Stimulated activated CD4-positive, alpha-beta T cell treated with anti-CD3 and anti-CD28 coated beads, Interleukin-1b, Interleukin-23, amount 100 ng/mL, for 1 hour (primary cell): ENCODE measurements at places on chromosomes 7 and 10.

GRCh38 chr10:103541616-103542015 is 48.1 kb downstream of the NEURL1 start:
- DNase-seq = no peak

DNA sequence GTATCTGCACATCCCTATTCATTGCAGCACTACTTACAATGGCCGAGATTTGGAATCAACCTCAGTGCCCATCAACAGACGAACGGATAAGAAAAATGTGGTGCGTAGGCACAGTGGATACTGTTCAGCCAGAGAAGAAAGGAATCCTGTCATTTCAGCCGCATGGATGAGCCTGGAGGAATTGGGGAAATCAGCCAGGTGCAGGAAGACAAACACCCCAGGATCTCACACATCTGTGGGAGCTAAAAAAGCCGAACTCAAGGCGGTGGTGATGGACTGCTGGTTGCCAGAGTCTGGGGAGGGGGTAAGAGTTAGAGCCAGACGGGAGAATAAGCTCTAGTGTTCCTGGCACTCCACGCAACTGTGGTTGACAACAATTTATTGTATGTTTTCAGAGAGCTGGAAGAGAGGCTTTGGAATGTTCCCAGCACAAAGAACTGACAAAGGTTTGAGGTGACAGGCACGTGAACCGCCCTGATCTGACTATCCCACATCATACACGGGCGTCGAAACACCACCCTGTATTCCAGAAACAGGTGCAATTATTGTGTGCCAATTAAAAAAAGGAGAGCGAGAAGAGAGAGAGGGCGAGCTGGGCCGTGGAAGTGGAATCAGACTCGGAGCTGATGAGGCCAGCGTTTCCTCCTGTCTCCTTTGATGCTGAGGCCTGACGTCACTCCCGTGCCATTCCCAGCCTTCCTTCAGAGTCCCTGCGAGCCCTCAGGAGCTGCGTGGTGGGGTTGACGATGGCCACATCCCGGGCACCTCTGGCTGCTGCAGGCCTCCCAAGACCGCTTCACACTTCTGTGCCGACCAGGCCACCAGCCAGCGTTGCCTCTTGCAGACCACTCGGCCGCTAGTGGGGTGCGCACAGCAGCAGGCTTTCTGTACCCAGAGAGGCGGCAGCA is 189.5 kb downstream of the DNAJB6 start:
- no peak for DNase-seq

GRCh38 chr10:108358912-108359311 is 1194.4 kb upstream of the SORCS1 start:
- DNase-seq = no peak

- no peak for DNase-seq
Observed at GRCh38 chr10:132994185-132994796, 51.9 kb upstream of the CFAP46 start.

DNA sequence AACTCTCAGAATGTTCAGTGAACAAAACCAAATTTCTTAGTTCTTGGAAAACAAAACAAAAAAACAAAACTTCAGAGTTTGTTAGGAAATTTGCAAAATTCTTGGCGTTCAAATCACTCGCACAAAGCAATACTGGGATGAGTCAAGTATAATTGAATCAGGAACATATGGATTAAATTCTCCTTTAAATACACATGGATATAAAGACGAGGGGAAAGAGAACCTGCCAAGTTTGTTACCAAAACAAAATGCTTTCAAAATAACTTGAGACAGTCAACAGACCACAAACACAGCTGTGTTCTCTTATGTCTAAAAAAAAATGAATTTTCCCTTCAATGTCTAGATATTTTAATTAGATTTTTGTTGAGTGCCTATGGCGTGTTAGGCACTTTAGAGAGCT is 93.5 kb upstream of the MPP7 start:
- no peak for DNase-seq

DNA sequence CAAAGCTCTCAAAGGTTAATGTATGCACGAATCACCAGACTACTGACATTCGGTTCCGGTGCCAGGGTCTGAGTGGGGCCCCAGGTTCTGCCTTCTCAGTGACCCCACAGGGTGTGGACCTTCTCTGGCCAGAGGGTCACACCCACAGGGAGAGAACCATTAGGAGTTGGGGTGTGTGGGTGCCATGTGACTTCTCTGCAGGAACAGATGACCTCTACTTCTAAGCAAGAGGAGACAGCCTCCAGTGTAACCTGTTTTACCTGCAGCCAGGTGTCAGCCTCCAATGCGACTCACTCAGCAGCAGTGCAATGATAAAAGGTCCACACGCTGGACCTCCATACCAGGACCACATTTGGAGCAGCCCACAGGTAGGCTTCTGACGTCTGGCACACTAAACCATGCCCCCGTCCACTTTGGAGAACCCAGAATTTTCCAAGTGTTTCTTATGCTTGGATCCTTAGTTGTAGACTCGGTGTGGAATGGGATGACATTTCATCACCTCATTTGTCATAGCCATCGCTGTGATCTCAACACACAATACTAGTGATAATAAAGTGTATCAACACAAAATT is 16.2 kb upstream of the INSIG1 start:
- DNase-seq = no peak

- no peak for DNase-seq
Observed at GRCh38 chr7:22292531-22292930, 64.4 kb downstream of the RAPGEF5 start.

DNA sequence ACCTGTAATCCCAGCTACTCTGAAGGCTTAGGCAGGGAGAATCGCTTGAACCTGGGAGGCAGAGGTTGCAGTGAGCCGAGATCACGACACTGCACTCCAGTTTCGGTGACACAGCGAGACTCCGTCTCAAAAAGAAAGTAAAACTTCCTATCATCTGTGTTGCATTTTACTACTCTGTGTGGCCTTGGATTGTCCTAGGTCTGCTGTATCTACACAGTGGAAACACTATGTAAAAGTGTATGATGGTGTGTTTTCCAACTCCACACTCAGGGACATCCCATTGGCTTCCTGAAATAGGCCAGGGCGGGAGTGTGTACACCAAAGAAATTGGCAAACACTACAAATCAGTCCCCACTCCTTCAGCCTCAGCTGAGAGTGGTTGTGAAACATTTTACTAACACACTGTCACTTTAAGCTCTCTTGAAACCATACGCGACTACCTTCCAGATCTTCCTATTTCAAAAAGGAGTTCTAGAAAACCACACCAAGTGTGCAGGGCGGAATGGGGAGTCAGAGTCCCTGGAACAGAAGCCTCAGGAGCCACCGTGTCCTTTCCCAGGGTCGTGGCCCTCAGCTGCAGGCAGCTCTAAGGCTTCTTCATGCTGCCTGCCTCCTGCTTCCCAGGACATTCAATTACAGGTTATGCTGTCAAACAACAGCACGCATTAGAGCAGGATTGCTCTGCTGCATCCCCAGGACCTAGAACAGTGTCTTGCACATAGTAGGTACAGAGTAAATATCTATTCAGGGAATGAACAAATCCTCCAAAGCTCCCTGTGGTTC is 275.4 kb downstream of the PARD3 start:
- DNase-seq = no peak

DNA sequence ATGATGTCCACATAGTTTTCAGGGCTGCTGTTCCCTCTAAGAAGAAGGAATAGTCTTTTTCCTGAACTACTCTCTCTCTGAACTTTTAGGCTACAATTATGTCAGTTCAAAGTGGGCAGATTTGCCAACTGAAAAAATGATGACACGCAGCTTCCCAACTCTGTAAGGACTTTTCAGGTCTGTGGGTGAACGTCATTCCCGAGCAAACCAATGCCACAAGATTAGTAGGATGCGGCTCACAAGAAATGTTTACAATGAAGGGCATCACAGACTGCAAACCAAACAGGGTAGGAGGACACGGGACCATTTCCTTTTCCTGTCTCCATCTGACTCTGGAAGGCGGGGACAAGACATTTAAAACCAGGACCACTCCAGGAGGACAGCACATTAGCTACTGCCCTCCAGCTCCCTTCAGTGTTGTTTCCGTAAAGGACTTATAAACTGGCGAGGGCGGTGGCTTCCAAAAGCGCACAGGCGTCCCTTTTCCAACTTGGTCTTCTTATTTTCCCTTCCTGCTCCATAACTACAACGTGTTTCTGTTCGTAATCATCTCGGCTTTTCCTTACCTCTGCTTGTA is 539 bp upstream of the MKLN1 start:
- no peak for DNase-seq

GRCh38 chr7:113402005-113402404 is 283.7 kb upstream of the SMIM30 start:
- no peak for DNase-seq

DNA sequence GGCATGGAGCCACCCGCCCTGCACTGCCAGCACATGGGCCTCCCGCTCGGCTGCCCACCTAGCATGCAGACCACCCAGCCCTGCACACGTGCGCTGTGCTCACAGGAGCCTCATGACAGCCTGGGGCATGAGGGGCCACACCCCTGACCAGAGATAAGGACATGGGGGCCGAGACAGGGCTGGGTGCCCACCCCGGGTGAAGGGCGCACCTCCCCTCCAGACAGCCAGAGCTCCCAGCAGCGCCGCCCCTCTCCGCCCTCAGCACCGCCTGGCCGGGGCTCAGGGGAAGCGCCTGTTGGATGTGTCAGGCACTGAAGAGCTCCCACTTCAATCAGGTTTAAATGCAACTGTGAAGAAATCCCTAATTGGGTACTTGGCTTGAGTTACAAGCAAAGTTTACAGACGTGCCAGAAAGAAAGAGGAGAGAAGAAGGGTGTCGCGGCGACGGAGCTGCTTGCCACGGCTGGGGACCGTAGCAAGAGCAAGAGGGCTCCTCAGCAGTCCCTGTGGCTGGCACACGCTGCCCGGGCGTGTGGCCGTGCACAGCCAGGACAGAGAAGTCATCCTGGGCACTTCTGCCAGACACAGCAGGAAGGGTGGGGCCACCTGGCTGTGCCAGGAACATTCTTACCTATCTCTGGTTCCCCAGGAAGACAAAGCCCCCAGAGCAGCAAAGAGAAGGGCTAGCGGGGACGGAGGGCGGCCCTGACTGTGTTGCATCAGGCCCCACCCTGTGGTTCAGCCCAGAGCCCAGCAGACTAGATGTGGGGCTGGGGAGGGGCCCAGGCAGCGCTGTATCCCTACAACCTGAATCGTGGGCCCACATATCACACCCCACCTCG is 247.4 kb downstream of the ELFN1 start:
- DNase-seq = no peak

GRCh38 chr10:123413353-123413752 is 252.8 kb upstream of the GPR26 start:
- DNase-seq = no peak

DNA sequence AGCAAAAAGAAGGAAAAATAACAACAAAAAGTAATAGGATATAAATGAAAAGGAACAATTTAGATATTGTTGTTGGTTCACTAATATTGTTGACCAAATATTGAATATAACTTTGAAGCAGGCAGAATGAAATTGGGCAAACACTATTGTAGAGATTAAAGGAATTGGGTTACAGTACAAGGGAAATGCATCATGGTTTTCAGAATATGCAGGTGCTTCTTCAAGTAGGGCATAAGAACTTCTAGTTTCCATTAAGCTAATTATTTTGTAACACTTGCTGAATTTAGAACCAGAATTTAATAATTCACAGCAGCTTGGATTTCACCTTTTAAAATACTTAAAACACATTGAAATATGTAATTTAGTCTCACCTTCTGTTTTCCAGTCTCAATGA is 36.5 kb downstream of the RPA3 start:
- no peak for DNase-seq

- DNase-seq = no peak
Observed at GRCh38 chr10:62154231-62154630, 114.4 kb downstream of the RTKN2 start.

GRCh38 chr10:18350340-18350739 is 210.1 kb downstream of the CACNB2 start:
- DNase-seq = no peak

- DNase-seq = no peak
Observed at GRCh38 chr10:121614613-121615434, 16.6 kb upstream of the FGFR2 start.

GRCh38 chr10:49558190-49558589 is 19.3 kb upstream of the ERCC6 start:
- no peak for DNase-seq

DNA sequence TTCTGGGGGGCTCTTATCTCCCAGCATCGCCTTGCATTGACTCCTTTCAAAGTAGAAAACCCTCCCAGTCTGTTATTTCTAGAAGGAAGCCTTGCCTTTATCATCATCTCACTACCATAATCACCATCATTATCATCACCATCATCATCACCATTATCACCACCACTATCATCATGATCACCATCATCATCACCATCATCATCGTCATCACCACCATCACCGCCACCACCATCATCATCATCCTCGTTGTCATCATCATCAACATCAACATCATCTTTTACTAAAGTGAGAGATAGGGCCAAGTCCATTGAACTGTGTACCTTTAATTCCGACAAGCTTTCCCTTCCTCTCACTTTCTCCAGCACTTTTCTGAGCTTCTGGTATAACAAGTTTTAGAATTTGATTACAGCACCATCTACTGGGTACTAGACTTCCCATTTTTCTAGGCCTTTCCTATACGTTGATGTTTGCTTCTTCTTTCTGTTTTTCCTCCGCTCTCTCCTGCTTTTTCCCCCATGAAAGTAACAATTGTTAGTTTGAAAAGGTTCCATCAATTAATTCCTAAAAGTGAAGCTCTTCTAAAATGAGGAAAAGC is 226.4 kb downstream of the BUB3 start:
- DNase-seq = no peak

GRCh38 chr7:114368492-114368891 is 46.1 kb upstream of the FOXP2 start:
- DNase-seq = no peak

DNA sequence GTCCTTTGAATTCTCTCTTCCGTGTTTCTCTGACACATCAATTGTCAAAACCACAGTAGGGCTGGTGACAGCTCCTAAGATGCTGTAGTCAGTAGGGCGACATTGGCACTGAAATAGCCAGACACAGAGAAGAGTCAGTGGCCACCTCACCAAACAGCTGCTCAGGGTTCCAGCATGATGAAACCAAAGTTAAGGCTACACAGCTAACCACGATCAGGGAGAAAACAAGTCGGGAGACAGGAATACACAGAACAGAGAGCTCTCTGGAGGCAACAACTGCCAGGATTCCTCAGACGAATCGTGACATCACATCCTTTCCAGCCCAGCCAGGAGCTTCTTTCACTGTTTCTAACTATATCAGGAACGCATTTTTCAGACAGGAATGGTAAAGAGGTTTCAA is 922.2 kb downstream of the SORCS1 start:
- no peak for DNase-seq

GRCh38 chr7:30708412-30708811 is 26.2 kb upstream of the CRHR2 start:
- no peak for DNase-seq

- no peak for DNase-seq
Observed at GRCh38 chr7:12389089-12389700, 14.5 kb downstream of the VWDE start.

DNA sequence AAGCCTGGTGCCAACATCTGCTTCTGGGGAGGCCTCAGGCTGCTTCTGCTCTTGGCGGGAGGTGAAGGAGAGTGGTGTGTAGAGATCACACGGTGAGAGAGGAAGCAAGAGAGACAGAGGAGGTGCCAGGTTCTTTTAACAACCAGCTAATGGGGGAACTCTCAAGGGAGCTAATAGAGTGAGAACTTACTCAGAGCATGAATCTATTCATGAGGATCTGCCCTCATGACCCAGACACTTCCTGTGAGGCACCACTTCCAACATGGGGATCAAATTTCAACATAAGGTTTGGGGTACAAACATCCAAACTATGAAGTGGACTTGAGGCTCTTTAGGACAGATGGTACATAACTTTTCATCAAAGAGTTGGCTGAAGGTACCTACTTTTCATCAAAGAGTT is 5.1 kb upstream of the ZNF32 start:
- no peak for DNase-seq

GRCh38 chr7:134353411-134353810 is 36.7 kb upstream of the SLC35B4 start:
- DNase-seq = no peak
